ENCODE measurements at places on chromosomes 6 and 20. TPM values are rescaled to one million over a fixed set of nuclear protein-coding genes. Genes with fewer than 3 reads are reported as not detected.

DNA sequence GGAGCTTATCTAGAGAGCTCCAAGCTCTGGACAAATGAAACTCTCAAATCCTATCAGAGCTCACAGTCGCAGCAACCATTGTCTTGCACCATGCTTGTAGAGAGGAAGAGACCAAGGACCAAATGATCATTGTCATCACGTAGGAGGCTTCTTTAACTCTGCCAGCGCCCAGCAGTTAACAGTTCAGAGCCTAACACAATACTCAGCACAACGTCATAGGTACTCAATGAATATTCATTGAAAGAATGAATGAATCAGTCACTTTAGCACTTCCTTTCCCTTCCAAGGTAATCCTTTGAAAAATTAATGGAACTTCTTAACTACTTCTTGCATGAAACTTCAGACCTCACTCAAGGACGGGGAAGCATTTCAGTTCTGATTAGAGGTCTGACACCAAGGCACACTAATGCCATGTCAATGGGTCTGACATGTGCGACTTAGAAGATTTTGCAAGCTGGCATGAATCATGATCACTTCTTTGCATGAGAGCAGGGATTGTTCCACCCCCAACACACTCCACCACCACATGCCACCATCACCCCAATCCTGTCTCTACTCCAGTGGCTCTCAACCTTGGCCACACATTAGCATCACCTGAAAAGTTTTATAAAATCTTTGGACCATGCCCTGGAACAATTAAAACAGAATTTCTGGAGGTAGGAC is 45.1 kb downstream of the KHDC1L start:
- peak; percentile 62 for ATAC-seq

DNA sequence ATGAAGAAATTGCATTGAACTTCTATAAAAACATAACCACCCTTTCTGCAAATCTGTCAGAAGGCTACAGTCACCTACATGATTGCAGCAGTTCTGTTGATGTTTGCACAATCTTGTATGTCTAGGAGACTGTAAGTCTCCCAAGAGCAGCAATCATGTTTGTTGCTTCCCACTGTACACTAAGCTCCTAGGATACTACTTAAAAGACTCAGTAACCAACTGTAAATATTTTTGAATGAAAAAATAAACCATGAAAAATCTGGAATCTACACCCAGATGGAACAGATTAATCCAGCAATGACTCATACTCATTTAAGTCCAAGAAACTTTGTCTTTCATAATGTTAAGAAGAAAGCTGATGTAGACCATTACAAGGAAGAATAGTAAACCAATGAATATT is 168.5 kb upstream of the ATXN1 start:
- ATAC-seq = no peak

DNA sequence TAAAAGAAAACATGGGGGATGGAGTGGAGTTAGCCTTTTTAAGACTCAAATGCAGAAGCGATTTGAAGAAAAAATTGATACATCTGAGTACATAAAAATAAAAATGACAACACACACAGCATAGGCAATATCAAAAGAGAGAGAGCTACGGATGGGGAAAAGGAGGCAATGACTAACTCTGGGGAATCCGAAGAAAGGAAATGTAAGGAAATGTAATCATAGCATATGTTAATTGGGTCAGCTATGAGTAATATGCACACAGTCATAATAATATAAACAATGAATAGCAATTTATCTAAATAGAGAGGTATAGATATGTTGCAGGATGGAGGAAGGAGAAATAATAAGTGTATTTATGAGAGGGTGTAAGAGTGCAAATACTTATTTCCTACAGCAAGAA is 83.4 kb downstream of the NOL4L start:
- ATAC-seq = no peak

DNA sequence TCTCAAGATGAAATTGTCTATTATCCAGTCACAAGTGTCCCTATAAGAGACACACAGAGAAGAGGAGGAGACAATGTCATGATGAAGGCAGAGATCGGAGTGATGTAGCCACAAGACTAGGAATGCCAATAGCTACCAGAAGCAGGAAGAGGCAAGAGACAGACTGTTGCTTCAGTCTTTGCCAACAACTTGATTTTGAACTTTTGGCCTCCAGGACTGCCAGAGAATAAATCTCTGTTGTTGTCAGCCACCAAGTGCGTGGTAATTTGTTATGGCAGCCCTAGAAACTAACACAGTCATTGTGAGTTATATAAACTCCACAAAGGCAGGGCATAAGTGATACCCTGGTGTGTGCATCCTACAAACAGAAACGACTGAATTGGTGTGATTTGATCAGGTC is 517.0 kb downstream of the BTBD3 start:
- no peak for ATAC-seq

- no peak for ATAC-seq
Observed at GRCh38 chr6:33770124-33770832, 18.7 kb downstream of the LEMD2 start.

The ZNF343 gene
- 11.9 TPM for total RNA-seq

The SLC22A1 gene
- 0.11 TPM for total RNA-seq
